ENCODE measurements at places on chromosomes 4 and X.

DNA sequence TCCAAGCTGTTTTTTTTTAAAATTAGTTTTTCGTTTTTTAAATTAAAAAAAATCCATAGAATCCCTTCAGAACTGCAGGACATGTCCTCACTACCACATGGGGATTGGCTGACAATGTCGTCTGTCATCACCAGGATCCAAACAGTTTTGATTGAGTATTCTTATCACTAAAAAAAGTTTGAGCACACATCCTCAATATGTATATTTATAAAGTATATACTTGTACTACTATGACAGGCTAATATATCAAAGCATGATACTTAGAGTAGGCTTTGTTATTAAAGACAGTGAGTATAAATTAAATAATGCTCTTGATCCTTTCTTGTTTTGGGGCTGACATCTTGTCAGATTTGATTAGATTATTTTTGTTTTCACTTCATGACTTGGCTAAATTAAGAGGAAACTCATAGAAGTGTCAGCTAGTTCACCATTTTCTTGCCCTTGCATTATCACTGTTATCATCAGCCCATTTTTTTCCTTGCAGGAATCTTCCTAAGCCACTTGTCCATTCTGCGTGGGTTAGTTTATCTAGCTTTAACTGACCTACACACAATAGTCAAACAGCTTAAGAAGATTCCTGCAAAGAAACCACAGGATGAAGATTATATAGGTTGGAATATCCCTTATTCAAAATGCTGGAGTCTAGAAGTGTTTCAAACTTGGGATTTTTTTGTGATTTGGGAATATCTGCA lies 92.8 kb downstream of the AMMECR1 start:
- no peak for DNase-seq

- DNase-seq, result no peak
These were observed 64.1 kb downstream of the HUWE1 start for GRCh38 chrX:53622431-53622830.

- no peak for DNase-seq
These were observed 8.9 kb downstream of the STBD1 start for GRCh38 chr4:76315267-76315918.

DNA sequence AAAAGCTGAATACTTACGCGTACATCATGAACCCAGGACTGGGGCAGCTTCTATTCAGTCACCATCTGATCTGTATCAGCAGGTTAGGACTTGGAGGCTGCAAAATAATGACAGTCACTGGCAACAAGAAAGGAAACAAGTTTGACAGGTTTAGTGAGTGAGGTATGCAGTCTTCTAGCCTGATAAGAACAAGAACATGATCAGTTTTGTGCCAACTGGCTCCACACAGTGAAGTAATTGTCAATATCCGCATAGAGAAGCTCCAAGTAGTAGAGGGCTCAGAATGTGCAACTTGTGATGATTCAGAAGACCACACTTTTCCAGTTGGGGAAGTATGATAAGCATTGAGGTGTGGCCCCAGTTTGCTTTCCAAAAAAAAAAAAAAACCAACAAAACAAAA lies at the start of gene TMPRSS11F:
Gene TMPRSS11F (minus strand): TSS at position 77 of the 400 bp plus-strand sequence. CDS start 49 bp downstream, at position 28.
- no peak for DNase-seq

DNA sequence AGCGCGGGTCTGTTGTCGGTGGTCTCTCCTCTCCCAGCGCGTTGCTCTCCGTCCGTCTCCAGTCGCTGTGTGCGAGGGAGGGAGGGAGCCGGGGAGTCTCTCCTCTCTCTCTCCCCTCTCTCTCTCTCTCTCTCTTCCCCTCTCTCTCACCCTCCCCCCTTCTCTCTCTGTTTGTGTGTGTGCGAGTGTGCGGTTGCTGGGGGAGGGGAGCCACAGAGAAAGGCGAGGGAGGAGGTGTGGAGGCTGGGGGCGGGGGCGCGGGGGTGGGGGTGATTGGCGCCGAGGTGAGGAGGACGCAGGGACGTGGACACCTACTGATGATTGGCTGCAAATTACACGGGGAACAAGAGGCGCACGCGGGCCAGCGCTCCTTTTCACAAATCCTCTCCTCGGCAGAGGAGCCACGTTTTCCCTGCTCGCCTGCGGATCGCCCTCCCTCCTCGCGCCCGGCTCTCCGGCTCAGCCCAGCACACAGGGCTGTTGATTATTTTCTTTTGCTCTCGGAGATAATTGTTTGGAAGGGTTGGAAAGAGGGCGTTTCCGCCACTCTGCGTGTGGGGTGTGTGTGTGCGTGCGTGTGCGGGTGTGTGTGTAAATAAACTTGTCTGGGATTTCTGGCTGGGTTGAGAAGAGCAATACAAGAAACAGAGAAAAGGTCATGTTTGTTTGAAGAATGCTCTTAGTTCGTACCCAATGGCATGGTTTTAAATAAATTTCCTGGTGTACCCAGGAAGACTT lies at the start of gene CXXC4:
Gene CXXC4 (minus strand): TSS at position 73 of the 738 bp plus-strand sequence. CDS start 3,092 bp downstream, outside the sequence.
- no peak for DNase-seq
